ENCODE measurements at places on chromosomes 1 and 21. TPM values are rescaled to one million over a fixed set of nuclear protein-coding genes. Genes with fewer than 3 reads are reported as not detected.

The RBBP4 gene
- total RNA-seq = 89.7 TPM

The TEX38 gene
- not detected for total RNA-seq

DNA sequence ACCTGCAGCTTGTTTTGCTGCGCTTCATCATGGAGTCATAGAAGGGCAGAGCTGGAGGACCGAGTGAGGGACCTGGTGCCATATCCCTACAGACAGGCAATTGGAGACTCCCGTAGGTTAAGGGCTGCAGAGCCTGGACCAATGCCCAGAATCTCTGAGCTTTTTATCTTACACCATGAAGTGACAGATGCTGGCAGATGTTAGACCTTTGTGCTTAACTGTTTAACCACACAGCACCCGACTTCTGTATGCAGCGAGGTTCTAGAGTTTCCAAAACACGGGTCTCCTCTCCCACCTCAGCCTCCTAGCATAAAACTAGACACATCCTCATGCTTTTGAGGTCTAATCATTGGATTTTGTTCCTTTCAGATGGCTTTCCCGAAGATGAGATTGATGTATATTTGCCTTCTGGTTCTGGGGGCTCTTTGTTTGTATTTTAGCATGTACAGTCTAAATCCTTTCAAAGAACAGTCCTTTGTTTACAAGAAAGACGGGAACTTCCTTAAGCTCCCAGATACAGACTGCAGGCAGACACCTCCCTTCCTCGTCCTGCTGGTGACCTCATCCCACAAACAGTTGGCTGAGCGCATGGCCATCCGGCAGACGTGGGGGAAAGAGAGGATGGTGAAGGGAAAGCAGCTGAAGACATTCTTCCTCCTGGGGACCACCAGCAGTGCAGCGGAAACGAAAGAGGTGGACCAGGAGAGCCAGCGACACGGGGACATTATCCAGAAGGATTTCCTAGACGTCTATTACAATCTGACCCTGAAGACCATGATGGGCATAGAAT is 47.6 kb downstream of the B3GALT5 start:
- DNase-seq = peak; percentile 66

- DNase-seq = peak; percentile 85
These were observed 46.6 kb upstream of the CTBS start for GRCh38 chr1:84620720-84621313.

DNA sequence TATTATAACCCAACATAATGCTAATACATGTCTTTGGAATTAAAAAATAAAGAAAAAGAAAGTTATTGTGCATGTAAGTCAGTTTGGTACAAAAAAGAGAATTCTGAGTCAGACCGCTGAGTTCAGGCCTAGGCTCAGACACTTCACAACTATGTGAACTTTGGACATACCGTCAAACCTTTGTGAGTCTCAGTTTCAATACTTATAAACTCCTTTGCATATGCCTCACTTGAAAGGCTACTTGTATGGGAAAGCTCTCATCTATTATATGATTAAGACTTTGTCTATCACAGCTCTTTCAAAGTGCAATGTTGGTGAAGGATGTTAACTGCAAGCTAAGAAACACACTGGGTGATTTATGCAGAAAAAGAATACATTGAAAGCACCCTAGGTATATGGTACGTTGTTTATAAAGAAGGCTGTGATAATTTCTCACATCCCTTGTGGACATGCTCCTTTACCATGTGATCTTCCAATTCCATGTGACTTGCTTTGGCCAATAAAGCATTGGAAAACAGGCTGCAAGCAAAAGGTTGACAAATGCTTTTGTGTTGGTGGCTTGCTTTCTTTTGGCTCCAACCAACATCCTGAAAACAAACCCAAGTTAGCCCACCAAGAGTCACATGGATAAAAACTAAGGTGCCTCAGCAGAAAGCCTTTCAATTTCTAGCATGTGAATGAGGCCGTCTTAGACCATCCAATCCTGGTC is 49.6 kb downstream of the INTS7 start:
- no peak for DNase-seq

DNA sequence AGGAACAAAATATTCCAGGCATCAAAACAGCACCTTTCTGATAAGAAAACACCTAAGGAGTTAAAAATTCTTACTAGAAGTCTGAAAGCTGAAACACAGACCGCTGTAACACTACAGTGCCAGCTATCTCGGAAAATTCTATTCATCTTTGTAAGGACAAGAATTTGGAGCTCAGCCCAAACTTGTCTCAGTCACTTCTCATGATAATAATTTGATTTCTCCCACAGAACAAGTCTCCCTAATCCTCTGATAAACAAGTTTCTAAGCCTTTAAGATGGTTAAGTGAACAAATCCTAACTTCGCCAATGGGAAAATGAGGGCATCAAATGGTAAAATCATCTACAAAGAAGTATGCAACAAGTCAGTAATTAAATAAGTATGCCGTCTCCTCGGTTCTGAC is 59.9 kb downstream of the SIPA1L2 start:
- DNase-seq = no peak

DNA sequence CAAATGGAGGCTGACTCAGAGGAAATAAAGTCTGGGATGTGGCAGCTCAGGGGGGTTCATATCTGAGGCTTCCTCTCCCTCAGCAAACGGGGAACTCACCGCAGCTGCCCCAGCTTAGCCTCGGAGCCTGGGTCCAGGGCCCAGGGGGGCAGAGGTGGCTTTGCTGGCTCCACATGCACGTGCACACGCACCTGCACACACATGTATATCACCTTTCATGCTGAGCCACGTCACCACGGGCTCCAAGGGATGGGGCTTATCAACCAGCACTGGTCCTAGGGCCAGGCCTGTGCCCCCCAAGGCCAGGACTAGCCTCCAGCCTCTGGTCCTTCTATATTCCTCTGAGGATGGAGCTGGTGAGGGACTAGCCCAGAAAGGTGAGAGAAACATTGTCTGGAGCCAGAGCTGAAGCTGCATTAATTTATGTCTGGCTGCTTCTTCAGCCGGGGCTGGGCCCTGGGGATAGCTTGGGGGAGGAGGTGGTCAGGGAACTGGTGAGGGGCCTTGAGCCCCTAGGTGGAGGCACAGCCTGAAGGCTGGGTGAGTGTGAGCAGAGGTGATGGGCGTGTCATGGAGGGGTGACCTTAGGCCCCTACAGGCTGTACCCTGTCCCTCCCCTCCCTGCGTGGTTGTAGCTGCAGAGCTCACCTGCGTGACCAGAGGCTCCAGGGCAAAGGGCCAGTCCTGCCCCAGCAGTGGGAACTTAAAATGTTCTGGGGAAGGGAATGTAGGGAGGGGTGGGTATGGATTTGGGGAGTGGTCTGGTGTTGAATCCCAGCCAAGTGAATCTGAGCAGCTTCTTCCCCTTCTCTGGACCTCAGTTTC is 520.8 kb downstream of the PTPRU start:
- no peak for DNase-seq

All from Right ventricle myocardium superior (tissue), 1 donor.